ENCODE measurements at places on chromosomes 13 and 19. TPM values are rescaled to one million over a fixed set of nuclear protein-coding genes. Genes with fewer than 3 reads are reported as not detected.
A peak's percentile ranks its signal among the peaks of the same experiment; 100 is the strongest.

GPC6 gene
- polyA plus RNA-seq = 14.3 TPM

- no peak overlapping the region for H3K27ac ChIP-seq
- DNase-seq = no peak
- H3K4me3 ChIP-seq = no peak overlapping the region
- H3K36me3 ChIP-seq = peaks cover 2% of the 10 kb centered on the region
Measured at GRCh38 chr13:21371011-21371410, 88.1 kb downstream of the ZDHHC20 start.

ZNF154 gene
- 2.2 TPM for polyA plus RNA-seq

- peaks cover 12% of the 10 kb centered on the region for H3K4me1 ChIP-seq
- H3K27me3 ChIP-seq = no peaks in the 10 kb centered on the region
- H3K4me3 ChIP-seq = peak overlapping the region; percentile 67
- no peak for DNase-seq
- H3K27ac ChIP-seq = peak overlapping the region; percentile 73
- H3K36me3 ChIP-seq = peaks cover 33% of the 10 kb centered on the region
Measured at GRCh38 chr19:2234996-2235380, 1.1 kb downstream of the PLEKHJ1 start.

GRCh38 chr13:20424949-20425348, 100.7 kb downstream of the CRYL1 start:
- H3K27ac ChIP-seq = no peak overlapping the region
- DNase-seq = no peak
- H3K4me1 ChIP-seq = no peaks in the 10 kb centered on the region
- H3K36me3 ChIP-seq = no peaks in the 10 kb centered on the region

GGACT gene
- polyA plus RNA-seq = 2.6 TPM

GRCh38 chr13:48078251-48078656, 16.6 kb downstream of the MED4 start:
- no peaks in the 10 kb centered on the region for H3K4me1 ChIP-seq
- H3K27ac ChIP-seq = no peak overlapping the region
- H3K36me3 ChIP-seq = peaks cover 44% of the 10 kb centered on the region
- H3K4me3 ChIP-seq = no peak overlapping the region

DNA sequence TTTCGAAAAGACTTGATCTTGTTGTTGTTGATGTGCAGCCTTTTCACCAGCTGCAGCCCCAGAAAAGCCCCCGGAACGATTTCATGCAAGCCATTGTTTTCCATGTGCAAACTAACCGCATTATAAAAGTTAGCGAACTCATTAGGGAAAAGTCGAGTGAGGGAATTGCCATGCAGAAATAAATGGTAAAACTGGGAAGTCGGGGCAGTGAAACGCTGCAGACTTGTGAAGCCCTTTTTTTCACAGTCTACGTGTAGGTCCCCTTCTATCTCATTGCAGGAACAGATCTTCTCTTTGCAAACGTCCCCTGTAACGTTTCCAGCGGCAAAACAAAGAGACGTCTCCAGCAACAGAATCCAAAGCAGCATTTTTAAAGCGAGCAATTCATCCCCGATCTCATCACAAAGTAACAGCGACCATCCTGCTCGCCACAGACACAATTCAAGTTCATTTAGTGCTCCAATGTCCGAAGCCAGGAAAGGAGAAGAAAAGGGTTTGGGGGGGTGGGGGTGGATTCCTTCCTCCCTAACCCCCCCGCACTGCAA, 1.1 kb downstream of the SLITRK1 start:
- H3K27ac ChIP-seq = no peak overlapping the region
- DNase-seq = no peak
- H3K4me1 ChIP-seq = no peaks in the 10 kb centered on the region

GRCh38 chr19:3818466-3818865, 32.3 kb upstream of the MATK start:
- peaks cover 9% of the 10 kb centered on the region for H3K27me3 ChIP-seq
- peak; percentile 31 for DNase-seq
- no peak overlapping the region for H3K27ac ChIP-seq
- no peaks in the 10 kb centered on the region for H3K4me1 ChIP-seq
